Hematopoietic multipotent progenitor cell treated with erythropoietin and hydrocortisone succinate and interleukin-3 and kit ligand, for 17 days (in vitro differentiated cells): ENCODE measurements at places on chromosomes 13 and 19.

- no peak for DNase-seq
Observed at GRCh38 chr13:59547950-59548349, 615.8 kb downstream of the DIAPH3 start.

GRCh38 chr13:52961256-52961910 lies 67.2 kb upstream of the OLFM4 start:
- DNase-seq = no peak

DNA sequence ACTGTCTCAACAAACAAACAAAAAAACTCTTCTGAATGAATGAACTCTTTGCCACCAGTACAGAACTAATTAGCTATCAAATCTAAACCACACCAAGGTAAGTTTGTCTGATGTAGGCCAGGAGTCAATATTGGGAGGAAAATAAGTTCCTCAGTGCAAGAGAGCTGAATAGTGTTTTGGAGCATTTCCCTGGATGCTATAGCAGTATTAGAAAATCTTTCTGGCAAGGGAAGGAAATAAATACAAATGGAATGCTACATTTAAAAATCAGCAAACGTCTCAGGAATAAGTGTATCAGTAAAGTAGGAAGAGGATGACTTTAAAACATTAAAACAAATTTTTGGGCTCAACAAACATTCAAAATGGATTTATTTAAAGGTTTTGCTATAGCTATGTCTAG lies 81.3 kb upstream of the TMTC4 start:
- no peak for DNase-seq

DNA sequence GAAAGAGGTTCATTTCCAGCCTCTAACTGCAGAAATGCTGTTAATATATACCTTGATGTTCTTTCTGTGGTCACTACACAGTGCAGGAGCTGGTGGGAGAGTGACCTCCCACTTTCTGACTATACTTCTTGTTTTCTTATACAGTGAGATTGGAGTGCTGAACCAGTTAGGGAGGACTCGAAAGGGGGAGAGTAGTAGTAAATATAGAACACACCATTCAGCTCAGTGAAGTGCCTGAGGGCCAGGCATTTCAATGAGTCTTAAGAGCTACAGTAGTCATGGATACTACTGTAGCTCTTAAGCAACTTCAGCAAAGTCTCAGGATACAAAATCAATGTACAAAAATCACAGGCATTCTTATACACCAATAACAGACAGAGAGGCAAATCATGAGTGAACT lies 372.9 kb downstream of the MTUS2 start:
- no peak for DNase-seq

DNA sequence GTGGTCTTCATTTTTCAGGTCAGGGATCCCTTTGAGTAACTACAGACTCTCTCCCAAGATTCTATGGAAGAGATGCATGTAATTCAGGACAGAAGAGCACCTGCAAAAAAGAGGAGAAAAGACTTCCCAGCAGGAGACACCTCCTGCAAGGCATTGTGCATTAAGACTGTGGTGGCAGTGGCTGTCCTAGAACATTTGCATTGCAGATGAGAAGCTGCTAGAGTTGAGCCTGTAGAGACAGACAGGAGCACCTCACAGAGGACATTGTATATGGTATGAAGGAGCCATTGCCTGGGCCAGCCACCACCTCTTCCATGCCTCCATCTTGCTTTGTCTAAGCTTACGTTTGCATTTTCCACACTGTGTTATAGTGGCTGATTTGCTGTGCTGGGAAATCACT lies 11.2 kb upstream of the MYO16 start:
- DNase-seq = no peak

- DNase-seq = peak; percentile 75
Observed at GRCh38 chr19:49983645-49984229, 22.8 kb upstream of the SIGLEC11 start.

DNA sequence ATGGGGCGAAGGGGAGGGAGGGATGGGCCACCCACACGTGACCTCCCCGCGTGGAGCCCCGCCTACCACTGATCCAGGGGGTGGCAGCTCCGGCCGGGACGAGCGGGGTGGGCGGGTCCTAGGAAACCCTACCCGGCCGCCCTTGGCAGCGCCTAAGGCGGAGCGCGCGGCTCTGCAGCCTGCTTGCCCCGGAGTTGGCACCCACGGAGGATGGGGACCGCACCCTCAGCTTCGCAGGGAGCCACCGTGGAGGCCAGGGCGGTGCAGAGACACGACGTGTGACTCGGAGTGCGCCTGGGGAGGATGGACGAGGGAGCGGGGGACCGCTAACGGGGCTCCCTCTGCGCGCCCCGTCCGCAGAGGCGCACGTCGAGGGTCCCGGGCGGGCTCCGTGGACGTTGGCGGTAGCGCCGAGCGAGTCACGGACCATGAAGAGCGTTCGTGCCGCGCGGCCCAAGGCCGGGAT lies at the start of gene RGS9BP:
RGS9BP (plus strand) TSS at position 129 of the 466 bp plus-strand sequence. CDS start 416 bp downstream, outside the sequence.
- peak; percentile 92 for DNase-seq

DNA sequence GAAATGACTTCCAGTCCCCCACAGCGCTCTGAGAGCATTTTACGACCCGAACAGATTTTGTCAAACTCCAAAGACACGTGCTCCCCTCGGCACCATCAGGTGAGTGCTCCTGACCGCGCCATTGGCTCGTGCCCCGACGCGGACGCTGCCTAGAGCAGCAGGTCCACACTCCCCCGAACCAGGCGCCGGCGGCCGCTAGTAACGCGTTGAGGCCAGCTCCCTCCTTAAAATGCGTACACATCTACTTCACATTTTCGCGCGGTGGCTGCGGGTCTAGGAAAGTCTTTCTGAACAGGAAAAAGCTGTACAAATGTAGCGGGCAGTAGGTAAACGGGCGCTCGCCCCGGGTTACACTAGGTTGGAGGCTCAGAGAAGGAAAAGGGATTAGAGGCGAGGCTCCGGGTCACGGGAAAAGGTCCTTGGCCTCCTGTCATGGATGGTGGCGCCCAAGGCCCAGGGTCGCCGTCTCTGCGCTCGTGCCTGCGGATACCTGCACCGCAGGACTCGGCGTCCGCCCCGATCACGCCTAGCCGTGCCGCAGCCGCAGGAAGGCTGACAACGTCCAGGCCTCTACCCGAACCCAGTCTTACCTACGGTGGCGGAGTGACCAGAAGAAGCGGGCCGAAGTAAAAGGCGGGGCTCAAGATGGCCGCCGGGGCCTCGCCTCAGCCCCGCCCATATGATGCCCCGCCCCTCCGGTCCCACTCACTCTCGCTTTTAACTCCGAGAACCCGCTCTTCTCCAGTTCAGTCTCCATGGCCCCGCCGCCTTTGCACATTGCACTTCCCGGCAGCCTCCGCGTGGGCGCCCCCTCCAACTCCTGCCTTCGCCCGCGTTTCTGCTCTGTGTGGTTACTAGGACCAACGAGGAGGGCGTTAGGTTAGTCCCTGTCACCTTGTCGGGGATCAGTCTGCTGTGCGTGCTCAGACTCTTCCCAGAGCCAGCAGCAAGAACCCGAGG lies at the start of gene ESD:
ESD (minus strand) TSS at position 647 of the 960 bp plus-strand sequence. CDS start 5,748 bp downstream, outside the sequence.
- DNase-seq = peak; percentile 72

DNA sequence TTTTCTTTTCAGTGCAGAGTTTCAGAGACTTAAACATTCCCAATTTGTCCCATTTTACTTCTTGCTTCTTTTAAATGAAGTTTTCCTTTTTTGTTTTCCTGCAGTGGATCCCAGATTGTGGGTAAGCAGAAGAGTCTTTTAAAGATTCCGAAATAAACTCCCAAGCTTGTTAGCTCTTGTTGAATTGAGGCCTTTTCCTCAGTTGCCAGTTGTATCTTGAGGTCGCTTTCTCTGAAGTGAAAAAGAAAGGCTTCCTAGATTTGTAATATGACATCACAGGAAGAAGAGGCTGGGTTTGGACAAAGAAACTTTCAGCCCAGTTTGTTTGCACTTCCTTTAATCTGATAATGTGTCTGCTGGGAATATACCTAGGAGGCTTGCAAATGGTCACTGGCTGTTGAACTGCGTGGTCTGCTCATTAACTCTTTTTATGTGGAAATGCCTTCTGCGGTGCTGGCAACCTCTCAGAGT lies at the start of gene LPAR6:
LPAR6 (minus strand) TSS at position 233 of the 471 bp plus-strand sequence. CDS start 690 bp downstream, outside the sequence.
- DNase-seq = no peak

DNA sequence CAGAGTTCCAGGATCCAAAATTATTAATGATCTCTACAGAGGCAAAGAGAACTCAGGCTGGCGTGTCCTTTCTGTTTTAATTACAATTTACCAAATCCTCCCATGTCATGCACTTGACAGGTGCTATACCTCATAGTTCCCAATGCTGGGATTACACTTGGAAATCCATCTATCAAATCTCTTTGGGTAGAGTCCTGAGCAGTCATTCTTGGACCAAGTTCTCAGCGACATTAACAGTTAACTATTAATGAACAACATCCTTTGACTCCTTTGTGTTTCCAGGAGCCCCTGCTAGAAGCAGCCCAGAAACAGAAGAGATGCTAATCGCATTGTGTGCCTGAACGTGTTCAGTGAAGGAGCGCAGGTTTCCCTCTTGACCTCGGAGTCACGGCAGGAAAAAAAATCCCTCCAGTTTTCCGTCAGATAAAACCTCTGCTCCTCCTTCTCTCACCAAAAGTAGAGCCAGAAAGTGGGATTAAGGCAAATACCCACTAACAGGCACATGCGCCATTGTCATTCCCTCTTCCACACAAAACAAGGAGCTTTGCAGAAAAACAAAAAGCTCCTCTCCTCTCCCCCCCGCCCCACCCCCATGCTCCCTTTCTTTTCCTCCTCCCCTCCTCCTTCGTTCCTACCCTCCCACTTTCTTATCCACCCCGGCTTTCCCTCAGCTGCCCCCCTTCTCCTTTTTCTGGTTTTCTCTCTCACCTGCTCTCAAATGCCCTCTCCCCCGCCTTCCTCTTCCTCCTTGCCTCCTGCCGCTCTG lies 224.7 kb downstream of the ZIC5 start:
- no peak for DNase-seq

GRCh38 chr13:62997038-62997599 lies 1581.5 kb upstream of the PCDH20 start:
- no peak for DNase-seq

DNA sequence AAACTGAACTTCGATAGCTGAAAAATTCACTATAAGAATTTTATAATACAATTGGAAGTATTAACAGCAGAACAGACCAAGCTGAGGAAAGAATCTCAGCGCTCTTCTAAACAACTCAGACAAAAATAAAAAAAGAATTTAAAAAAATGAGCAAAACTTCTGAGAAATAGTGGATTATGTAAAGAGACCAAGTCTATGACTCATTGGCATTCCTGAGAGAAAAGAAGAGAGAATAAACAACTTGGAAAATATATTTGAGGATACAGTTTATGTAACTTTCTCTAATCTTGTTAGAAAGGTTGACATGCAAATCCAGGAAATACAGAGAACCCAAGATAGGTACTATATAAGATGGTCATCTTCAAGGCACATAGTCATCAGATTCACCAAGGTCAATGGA lies 25.4 kb downstream of the SLC25A15 start:
- no peak for DNase-seq

DNA sequence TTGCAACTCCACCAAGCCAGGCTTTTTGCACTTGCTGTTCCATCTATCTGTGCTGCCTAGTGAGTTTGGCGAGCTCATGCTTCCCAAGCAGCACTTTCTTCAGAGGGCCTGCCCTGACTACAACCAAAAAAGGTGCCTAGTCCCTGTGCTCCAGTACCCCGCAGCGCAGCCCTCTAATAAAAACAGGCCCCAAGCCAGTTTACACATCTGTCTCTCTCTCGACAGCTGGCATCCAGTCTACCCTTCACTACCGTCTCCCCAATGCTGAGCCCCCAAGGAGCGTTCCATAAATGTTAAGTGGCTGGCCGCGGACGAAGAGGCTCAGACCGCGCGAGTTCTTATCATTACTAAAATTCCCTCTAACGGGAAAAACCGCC lies 512 bp downstream of the MED4 start:
- DNase-seq = peak; percentile 55

DNA sequence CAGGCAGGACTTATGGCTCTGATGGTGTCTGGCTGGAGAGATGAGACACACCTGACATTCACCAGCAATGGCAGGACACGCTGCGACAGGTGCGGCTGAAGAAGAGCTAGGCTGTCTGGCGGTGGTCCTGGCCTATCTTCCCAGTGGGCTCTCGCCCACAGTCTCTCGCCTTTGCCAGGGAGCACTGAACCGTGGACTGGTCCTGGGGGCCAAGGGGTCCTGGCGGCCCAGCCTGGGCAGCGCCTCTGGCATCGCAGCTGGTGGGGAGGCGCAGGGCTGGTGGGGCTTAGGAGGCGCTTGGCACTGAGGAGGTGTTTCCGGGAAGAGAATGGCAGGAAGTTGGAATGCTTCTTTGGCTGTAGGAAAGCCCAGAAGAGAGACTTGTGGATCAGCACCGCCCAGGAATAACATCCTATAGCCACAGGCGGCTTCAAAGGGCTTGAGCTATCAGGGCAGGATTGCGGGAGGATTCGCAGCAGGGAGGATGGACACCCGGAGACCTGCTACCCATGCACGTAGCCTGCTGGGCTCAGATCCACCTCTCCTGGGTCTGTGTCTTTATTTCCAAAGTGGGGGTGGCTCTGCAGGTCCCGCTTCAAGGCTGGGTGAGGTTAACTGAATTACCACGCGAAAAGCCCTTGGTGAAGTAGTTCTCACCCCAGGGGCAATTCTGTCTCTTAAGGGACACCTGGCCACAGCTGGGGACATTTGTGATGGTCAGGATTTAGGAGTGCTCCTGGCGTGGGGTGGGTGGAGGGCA lies 14.6 kb downstream of the KDM4B start:
- no peak for DNase-seq

- no peak for DNase-seq
Observed at GRCh38 chr19:18975011-18975410, 34.0 kb upstream of the HOMER3 start.

DNA sequence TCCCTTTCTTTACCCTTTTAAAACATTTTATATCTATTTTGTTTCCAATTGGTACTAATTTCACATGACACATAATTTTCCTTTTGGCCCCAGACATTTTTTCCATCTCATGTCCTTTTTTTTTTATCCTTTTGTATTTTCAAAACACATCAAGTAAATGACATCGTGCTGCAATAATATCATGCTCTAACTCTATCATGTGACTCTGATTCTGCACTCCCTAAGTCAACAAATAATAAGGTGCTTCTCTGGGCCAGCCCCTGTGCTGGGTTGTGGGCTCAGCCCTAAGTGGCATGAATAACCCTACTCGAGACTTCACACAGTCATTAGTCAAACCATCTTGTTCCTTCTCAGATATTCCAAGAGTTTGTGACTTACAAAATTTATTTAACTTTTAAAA lies 21.7 kb downstream of the NALCN start:
- DNase-seq = no peak
